ENCODE measurements at places on chromosomes 4 and X. TPM values are rescaled to one million over a fixed set of nuclear protein-coding genes. Genes with fewer than 3 reads are reported as not detected.

DNA sequence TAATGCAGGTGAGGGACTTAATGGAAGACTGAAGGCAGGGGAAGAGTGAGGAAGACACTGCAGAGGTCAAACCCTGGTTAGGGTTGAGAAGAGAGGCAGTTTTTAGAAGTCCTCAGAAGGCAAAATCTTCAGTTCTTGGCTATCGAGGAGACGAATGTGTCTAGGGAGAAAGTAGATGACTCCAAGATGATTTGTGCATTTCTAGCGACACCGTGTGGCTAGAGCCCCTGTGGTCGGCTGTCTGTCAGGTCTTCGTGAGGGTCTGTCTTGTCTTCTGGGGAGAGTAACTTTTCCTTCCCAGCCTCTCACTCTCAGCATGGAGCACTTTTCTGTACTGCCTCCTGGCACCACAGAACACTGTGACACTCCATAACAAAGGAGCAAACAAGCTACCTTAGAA, 458.1 kb downstream of the STIM2 start:
- DNase-seq, result no peak

DNA sequence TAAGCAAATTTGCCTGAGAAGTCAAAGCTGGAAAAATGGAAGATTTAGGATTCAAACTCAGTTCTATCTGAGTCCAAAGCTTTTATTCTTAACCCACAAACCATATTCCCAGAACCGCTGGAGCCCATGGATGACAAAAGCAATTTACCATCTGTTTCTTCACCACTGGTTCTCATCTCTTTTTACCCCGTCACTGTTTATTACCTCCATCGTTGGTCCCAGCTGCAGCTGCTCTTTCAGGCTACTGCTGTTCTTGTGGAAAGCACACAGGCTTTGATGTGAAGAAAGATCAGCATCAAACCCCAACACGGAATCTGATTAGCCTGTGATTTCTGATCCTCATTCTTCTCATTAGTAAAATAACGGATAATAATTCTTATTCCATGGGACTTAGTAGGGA, 9.5 kb downstream of the FBXO8 start:
- DNase-seq, result no peak

The MAGEA3 gene
- total RNA-seq, result not detected

The PCSK1N gene
- total RNA-seq, result 0.93 TPM

The SCML2 gene
- 2.9 TPM for total RNA-seq

The MAGIX gene
- 2.0 TPM for total RNA-seq

The LONRF3 gene
- 0.35 TPM for total RNA-seq

DNA sequence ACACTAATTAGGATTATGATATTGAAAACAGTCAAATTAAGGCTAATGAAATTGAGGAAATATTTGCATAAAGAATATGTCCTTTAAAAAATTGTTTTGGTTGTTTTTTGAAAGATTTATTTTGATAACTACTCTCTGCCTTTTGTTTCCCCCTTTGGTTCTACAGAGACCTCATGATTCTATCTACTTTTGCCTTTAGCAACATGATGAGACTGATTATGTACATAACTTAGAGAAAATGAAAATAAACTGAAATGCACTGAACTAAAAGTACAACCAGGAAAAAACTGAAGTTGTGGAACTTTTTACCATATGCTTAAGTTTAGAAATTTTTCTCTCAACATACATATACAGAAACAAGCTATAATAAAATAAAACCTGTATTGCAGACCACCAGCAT, 21.4 kb downstream of the EXOC1 start:
- no peak for DNase-seq
